Vagina (tissue), 2 donors: ENCODE measurements at places on chromosomes 16 and 17.

DNA sequence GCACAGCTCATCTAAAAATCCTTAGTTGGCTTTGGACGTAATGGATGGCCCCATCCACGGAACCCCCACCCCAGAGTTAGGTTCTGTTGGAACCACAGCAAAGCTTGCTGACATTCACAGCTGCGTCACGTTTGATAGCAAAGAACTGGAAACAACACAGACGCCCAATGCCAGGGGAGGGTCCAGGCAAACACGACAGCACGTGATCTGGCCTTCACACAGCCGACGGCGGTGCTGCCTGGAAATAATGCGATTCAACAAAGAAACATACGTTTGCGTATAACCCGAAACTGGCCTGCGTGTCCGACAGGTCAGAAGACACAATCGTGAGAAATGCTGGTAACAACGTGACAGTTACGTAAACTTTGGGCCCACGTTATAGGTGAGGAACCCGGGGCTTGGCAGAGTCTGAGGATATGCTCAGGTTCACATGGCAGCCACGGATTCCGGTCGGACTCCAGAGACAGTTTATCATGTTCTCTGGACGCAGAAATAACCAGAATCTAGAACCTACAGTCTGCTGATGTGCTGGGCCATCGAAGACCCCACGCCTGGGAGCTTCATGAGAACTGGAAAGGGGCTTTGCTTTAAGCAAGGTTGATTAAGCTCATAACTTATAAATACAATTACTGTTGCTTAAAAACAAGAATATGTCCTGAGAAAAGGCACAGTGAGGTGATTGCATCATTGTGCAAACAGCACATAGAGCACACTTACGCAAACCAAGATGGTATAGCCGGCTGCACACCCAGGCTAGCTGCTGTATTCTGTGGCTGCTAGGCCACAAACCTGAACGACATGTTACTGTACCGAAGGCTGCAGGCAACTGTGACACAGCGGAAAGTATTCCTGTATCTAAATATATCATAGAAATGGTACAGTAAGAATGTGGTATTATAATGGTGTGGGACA is 70.4 kb downstream of the RPH3AL start:
- DNase-seq: no peak

GRCh38 chr17:70544317-70544716 is 375.0 kb downstream of the KCNJ2 start:
- DNase-seq: no peak

DNA sequence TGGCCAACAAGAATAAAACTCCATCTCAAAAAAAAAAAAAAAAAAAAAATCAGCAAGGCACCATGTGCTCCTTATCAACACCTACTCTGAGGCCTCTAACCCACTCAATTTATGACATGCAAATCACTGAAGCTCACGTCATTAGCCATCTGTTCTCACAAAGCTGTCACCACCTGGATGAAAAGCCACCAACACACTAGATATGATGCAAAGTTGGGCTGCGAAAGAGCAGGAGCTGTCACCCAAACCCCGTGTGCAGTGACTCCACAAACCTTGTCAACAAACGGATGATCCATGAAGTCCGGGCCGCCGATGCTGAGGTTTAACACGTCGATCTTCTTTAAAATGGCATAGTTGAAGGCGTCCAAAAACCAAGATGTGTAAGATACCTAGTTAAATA is 25.3 kb downstream of the MBTPS1 start:
- DNase-seq: no peak

DNA sequence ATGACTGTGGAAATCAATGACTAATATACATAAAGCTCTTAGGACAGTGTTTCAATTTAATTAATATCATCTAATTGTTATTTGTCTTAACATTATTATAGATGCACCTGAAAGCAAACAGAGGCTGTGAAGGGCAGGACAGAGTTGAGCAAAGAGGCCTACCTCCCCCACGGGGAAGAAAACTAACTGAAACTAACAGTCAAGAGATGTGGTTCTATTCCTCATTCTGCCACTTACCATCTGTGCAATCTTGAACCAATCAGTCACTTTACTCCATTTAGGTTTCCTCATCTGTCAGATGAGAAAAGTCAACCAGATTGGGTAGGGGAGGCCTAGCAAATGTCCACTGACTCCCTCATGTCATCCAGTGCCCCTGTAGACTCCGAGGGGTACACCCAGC is 59.1 kb downstream of the C17orf67 start:
- DNase-seq: no peak

- DNase-seq: no peak
These were observed 78.6 kb upstream of the ZNF469 start for GRCh38 chr16:88303890-88304819.

DNA sequence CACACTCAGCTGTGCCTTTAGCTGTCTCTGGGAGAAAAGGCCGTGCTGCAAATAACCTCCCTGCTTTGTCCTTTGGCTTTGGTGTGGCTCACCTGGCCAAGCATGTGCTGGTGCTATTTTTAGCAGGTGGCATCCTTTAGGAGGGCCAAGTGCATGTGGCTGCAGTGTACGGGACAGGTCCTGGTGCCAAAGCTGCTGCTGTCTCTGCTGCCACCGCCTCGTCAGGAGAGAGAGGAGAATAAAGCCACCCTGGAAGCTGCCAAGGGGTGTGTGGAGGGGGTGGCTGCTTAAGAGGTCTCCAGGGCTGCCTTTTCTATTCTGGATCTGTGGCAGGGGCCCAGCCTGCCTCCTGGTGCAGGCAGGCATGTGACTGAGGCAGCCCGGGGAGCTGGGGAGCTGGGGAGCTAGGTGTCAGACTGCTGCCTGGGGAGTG is 6.2 kb downstream of the AKAP1 start:
- DNase-seq: no peak

DNA sequence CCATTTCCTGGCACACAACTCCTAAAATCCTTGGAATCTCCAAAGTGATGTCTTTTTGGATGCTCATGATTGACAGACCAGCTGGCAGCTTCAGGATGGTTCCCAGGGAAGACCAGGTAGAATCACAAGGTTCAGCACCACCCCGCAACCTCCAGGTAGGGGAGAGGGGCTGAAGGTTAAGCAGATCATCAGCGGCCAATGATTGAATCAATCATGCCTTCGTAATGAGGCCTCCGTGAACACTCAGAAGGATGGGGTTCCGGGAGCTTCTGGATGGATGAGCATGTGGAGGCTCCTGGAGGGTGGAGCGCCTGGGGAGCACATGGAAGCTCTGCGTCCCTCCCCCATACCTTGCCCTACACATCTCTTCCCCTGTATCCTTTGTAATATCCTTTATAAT is 185.9 kb downstream of the SEC14L1 start:
- DNase-seq: no peak

DNA sequence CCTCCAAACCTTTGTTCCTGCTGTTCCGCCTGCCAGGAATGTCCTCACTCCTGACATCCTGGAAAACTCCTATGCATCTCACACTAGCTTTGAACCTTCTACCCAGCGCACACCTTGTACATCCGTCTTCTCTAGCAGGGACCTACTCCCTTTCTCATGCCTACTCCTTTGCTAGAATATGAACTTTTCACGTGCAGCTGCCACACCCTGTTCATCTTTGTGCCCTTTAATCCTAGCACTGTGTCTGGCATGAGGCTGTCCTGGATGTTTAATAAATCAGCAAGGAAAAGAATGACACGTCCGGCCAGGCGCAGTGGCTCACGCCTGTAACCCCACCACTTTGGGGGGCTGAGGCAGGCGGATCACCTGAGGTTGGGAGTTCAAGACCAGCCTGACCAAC is 111.0 kb downstream of the NTN1 start:
- no peak for DNase-seq
